ENCODE measurements at places on chromosomes 1 and 21.
A peak's percentile ranks its signal among the peaks of the same experiment; 100 is the strongest.

- no peak for DNase-seq
Observed at GRCh38 chr1:111192074-111192473, 8.4 kb downstream of the DENND2D start.

DNA sequence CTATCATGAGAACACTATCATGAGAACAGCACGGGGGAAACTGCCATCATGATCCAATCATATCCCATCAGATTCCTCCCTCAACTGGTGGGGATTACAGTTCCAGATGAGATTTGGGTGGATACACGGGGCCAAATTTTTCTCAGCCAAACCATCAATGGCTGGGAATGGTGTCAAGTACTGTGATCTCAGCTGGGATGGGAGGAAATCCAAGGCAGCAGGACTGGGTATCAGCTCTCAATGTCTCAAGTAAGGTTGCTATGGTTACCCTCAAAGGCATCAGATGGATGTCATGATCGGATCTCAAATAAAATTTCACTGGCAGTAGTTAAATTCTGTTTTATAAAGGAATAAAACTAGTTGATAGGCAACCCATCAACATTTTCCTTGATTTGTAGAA is 399.0 kb downstream of the KCNT2 start:
- no peak for DNase-seq

DNA sequence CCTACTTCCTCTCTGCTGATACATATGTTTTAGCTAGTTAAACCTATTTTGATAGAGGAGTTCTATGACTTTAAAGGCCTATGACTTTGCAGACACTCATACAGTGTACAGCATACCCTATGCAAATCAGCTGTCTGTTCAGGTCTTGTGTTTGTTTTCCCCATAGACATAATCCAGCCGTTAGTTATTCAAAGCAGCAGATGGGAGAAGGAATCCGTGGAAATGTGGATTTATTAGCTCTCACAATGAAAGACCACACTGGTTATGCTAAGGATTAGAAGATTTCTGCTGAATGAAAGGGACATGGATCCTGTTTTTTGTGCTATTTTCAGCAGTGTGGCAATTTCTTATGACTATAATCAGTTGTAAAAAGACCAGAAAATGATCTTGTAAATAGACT is 59.8 kb downstream of the MAST2 start:
- no peak for DNase-seq

- DNase-seq = no peak
Observed at GRCh38 chr1:208085655-208086515, 158.3 kb downstream of the PLXNA2 start.

DNA sequence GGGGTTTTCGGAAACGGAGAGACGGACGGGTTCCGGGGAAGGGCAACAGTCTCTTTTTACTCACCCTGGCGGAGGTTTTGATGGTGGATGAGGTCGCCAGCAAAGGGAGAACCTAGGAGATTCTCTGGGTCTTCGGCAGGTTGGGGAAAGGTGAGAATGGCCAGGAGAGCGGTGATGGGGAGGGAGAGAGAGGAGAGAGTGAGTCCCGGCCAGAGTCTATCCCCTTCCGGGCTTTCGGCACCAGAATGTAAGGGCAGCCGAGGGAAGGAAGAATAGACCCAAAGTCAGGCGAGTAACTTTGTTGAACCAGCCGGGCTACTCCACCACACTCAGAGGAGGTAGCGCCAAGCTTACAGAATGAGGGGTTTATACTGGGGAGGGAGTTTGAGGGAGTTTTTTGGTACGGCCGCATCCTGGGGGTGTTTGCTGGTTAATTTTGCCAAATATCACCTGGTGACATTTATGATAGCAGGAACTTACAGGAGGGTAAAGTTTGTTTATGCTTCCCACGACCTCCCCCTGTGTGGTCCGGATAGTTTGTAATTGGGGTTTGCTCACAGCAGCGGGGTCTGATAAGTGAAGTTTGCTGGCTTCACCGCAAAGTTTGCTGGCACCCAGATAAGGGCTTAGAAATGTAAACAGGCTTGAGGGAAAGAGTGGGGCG is 141.1 kb upstream of the ETV3 start:
- DNase-seq = no peak

GRCh38 chr1:68633141-68633919 is 136.4 kb upstream of the DEPDC1 start:
- DNase-seq = no peak

GRCh38 chr1:62882201-62883104 is 98.5 kb downstream of the ATG4C start:
- DNase-seq = no peak

- no peak for DNase-seq
Observed at GRCh38 chr1:178613271-178613945, 100.5 kb downstream of the TEX35 start.

GRCh38 chr1:27333717-27334279 is 8.0 kb upstream of the SYTL1 start:
- no peak for DNase-seq

DNA sequence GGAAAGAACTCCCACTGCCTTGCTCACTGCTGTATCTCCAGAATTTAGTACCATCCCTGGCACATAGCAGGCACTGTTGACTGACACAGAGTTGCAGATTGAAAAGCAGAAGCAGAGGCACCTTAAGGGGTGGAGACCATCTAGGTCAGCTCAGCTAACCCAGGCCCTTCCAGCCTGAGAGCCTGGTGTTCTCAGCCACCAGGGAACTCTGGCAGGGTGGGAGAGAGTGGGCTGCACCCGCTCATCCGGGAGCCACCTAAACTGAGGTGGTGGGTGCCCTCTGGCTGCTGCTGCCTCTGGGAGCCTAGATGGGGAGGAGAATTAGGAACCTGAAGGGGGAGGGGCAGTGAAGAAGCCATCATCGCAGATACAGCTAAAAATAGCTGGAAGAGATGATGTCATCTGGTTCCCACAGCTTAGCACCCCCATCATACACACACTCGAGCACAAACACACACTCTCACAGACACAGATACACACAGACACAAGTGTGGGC is 1.5 kb upstream of the TSPAN1 start:
- no peak for DNase-seq

GRCh38 chr1:32618673-32619221 is 31.6 kb downstream of the ZBTB8OS start:
- DNase-seq = no peak

DNA sequence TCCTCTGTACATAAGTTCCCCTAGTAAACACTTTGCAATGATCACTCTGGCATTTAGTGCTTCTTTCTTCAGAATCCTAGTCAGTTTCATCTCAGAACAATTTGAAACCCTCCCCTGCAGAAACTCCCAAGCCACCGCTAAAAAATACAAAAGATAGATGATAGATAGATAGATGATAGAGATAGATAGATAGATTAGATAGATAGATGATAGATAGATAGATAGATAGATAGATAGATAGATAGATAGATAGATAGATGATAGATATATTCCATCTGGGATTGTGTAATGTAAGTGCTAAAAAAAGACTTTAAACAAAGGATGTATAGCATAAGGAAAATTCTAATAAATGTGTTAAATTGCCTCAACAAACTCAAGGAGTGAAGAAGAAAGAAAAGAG is 212.6 kb upstream of the POGK start:
- DNase-seq = no peak

- DNase-seq = no peak
Observed at GRCh38 chr1:14786109-14786675, 187.7 kb downstream of the KAZN start.

DNA sequence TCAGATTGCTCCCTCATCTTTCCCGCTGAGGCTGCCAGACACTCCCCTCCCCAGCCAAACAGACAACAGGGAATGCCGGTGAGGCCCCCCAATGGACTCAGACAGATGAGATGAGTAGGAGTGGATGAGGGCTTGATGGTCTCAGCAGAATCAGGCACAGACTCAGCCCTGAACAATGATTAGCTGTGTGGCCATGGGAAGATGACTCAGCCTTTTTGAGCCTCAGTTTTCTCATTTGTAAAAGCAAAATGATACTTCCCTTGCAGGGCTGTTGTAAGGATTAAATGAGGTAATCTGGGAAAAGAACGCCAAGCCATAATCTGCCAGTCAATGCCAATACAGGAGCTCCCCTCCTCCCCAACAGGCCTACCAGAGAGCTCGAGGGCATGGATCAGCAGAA is 12.4 kb downstream of the C1orf198 start:
- DNase-seq = no peak

DNA sequence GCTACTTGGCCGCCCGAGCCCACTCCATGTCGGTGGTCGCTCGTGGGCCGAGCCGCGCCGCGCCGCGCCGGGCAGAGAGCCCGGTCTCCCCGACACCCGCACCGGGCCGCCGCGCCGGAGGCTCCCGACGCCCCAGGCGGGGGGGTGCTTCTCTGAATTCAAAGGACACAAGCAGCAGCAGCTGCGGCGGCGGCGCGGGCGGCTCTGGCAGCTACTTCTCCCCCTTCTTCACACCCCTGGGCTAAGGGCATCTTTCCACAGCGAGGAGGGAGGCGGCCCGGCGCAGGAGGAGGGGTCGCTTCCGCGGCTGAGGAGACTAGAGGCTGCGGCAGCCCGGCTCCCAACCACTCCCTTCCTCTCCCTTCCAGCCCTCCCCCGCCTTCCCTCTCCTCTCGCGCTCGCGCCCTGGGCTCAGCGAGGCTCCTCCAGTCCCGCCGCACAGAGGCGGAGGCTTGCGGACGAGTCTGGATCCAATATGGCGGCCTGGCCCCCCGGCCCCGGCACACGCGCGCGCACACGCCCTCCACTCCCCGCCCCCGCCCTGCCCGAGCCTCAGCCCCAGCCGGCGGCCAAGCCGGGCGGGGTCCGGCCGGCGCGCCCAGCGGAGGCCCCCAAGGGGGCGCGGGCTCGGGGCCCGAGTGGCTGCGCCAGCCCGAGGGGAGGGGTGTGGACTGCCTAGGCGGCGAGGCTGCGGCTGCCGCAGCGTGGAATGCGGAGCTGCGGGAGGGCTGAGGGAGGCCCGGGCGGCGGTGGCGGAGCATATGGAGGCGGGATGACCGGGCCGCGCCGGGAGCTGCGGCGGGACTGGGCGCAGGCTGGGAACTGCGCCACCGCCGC is at the start of gene CDC42BPA:
CDC42BPA (minus strand) TSS at position 477 of the 837 bp plus-strand sequence. CDS start 1,310 bp downstream, outside the sequence.
- peak; percentile 7 for DNase-seq

DNA sequence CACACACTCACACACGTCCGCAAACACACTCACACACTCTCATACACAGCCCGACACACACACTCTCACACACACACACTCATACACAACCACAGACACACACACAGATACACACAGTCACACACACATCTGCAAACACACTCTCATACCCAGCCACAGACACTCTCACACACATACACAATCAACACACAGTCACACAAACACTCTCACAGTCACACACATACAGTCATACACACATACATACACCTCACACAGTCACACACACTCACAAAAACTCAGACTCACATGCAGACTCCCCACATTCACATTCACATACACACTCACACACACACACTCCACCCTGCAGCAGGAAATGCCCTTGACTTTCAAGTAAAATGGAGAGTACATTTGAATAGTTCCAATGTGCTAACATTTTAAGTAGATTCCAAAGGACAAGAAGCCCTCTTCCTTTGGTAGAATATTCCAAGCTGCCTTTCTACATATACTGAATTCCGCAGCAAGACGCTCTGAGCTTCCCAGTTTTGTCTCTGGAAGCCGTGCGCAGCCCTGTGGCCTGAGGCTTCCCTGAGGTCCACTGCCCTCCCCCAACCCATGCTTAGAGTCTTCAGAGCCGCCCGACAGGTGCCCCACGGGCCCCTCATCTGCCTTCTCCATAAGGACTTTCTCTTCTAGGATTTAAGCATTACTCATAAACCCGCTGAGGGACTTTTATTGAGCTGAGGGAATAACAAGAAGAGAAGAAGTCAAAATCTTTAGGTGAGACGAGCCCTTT is 9.7 kb downstream of the BATF3 start:
- DNase-seq = no peak

DNA sequence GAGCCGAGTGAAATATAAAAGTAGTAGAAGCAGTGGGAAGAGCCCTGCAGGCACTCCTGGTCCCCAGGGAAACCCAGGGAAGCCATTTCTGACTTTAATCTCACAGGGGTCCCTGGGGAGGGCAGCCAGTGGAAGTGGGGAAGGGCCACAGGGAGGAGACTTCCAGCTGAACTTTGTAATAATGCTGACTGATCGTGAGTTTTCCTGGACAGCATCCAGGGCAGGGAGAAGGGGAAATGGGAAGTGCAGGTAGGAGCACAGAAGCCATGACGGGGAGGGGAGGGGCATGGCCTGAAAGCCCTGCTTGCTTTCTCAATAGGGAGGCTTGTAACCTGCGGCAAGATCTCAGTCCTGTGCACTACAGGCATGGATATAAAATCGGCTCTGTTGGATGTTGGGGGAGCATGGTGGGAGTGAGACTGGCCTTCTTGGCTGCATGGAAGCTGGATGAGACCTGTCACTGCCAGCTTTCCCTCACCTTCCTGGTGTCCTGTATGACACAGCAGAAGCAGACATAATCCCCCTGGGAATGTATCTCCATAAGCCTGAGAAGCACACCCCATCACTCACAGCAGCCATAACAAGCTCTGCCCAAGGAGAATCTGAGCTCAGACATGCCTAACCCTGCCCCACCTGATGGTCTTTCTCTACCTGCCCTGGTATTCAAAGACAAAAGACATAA is 15.1 kb upstream of the MX1 start:
- DNase-seq = no peak

DNA sequence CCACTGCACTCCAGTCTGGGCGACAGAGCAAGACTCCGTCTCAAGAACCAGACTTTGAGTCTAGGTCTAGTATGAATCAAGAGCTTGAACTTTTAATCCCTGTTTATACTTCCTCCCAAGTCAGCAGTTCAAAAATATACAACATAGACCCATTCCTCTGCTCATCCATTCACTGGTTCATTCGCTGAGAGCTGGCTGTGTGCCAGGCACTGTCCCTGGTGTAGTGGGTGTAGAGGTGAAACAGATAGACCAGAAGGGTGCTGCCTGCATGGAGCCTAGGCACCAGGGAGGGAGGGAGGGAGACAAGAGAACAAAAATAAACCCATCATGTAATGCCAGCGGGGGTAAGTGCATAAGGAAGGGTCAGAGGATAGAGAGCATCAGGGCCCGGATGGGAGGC is 25.5 kb upstream of the SEC16B start:
- DNase-seq = no peak

- DNase-seq = no peak
Observed at GRCh38 chr1:18657506-18658201, 27.0 kb downstream of the PAX7 start.

DNA sequence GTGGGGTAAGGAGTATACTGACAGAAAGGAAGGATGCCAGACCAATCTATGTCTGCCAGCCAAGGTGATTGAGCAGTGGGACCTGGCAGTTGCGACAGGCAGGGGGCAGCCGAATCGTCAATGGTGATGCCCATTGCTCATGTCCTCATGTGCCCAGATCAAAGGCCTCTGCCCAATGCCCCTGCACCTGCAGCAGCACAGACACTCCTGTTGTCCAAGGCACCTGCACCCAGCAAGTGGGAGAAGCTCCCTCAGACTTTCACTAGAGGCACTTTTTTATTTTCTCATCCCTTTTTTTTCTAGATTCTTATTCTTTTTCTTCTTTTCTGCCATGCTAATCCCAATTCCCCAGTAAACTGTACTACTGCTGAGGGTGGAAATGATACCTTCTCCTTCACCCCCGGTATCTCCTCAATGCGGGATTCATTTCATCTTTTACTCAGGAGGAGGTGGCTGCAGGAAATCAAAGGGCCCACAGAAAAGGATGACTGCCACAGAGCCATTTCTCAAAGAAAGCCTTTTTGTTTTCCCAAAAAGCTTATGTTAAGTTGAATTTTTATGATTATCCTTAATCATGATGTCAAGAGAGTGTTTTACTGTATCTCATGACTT is 332.0 kb downstream of the PAPPA2 start:
- no peak for DNase-seq
